Activated T-cell treated with anti-CD3 and anti-CD28 coated beads, Interleukin-2, amount 50 U/mL, for 1 hour (primary cell): ENCODE measurements at places on chromosomes 5 and 9.

DNA sequence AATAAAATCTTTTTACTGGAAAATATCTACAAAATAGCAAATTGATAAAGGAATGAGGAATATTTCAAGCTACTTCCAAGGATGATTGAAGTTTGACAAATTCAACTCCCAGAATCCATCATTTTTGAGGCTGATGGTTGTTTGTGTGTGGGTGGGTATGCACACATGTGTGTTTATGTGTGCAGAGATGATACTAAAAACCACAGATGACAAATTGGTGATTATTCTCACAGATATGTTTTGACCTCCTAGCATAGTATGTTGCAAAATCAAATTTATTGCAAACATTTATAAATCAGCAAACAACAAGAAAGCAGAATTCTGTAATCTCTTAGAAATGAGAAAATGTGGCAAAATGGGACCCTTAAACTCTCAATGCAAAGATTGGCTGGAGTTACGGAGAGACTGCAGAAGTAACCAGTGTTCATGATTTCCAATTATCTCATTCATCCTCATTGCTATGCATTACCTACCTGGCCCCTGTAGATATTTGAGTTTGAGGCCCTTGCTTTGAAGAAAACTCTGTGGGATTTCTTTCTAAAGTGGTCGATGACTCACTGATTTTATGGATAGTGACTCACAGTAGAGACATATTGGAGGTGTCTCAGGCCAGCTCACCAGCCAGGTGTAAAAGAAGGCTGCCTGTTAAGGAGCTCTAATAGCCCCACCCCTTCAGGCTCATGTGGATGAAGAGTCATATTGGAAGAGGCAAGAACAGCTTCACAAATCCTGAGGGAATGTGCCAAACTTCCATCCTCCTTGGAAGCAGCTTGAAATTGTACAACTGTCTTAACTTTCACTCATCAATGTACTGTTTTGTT, 44.6 kb upstream of the TMC1 start:
- DNase-seq = no peak

- no peak for DNase-seq
Observed at GRCh38 chr5:118722122-118723020, 266.0 kb downstream of the DTWD2 start.

GRCh38 chr5:124675931-124676846, 70.2 kb downstream of the ZNF608 start:
- DNase-seq = no peak

DNA sequence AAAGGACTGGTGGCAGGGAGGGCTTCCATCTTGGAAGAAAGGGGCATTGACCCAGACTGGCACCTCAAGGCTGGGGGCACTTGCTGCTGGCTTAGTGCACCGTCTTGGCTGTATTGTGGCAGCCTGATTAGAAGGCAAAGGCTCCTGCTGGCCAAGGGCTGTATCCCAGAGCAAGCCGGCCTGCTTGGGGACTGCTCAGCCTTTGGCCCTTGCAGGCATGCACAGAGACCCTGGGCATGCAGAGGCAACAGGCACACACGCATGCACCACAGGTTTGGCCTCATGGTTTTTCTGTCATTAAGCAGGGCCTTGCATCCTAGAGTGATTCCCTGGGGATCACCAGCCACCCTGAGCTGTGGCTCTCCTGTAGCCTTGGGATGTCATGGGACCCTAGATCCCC, 29.0 kb downstream of the PITX1 start:
- no peak for DNase-seq

GRCh38 chr5:156273325-156273724, 53.6 kb upstream of the SGCD start:
- DNase-seq = no peak

DNA sequence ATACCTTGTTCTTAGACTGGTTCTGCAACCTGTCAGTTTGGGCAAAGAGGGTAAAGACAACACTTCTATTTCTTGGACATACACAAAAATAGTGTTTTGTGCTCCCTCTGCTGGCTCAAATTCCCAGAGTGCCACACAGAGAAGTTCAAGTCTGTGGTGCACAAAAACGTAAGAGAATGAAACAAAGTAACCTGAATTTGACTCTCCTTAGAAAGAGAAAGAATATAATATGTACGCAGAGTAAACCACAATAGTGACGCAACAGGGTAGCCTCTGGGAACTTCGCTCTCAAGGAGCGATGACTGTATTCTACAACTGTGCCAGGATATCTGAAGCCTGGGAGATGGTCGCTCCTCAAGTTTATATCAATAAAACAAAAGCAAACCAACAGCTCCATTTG, 18.5 kb downstream of the DDX31 start:
- no peak for DNase-seq

DNA sequence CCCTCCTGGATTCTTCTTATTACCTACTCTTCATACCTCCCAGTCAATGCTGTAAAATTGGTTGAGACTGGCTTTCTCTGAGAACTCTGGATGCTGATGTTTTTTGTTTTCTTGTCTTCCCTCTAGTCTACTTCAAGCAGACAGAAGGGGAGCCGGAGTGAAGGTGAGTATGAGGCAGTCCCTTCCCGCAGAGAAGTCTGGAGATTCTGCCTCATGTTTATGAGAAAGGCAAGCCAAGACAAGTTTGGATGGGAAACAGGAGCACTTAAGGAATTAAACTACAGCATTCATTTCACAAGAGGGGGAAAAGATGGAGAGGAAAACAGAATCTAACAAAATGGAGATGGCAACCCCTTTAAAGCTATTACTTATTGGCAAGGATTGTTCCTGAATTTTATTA, 246.1 kb downstream of the TRIM32 start:
- no peak for DNase-seq

- DNase-seq = no peak
Observed at GRCh38 chr5:11525020-11525419, 379.2 kb downstream of the CTNND2 start.

DNA sequence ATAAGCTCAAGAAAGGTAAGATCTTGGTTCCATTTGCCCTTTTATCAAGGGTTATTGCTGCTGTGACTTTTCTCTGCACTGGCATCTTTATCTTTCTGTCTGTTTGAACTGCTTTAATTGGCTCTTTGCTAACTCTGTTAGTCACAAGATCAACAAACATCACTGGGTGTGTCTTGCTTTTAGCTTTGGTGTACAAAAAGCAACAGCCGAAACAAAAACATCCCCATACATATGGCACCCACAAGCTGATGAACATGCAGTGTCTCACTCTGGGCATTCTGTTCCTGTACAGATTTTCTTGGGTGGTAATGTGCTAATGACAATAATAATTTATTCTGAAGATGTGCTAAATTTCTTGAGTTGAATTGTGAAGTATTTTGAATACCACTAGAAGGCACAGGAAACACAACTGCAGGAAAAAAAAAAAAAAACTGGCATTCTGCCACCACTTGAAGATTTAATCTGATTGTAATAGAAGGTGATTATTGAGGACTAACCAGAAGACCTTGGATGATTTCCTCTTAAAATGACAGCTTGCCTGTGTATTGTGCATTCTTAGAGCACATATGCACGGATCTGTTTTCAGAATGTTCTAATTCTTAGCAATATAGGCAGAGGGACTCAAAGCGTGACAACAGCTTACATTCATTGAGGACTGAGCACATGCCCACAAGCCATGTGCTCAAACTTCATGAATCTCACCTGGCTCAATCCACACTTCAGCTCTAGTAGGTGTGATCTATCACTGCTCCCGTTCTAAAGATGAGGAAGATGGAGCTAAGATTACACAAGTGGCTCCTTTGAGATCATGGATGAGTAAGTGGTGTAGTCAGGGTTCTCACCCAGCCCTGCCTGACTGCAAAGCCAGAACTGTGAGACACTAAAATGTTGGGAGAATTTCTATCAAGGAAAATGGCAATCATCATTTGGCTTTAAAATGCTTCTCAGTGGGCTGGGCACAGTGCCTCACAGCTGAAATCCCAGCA, 96.4 kb downstream of the EBF1 start:
- no peak for DNase-seq

DNA sequence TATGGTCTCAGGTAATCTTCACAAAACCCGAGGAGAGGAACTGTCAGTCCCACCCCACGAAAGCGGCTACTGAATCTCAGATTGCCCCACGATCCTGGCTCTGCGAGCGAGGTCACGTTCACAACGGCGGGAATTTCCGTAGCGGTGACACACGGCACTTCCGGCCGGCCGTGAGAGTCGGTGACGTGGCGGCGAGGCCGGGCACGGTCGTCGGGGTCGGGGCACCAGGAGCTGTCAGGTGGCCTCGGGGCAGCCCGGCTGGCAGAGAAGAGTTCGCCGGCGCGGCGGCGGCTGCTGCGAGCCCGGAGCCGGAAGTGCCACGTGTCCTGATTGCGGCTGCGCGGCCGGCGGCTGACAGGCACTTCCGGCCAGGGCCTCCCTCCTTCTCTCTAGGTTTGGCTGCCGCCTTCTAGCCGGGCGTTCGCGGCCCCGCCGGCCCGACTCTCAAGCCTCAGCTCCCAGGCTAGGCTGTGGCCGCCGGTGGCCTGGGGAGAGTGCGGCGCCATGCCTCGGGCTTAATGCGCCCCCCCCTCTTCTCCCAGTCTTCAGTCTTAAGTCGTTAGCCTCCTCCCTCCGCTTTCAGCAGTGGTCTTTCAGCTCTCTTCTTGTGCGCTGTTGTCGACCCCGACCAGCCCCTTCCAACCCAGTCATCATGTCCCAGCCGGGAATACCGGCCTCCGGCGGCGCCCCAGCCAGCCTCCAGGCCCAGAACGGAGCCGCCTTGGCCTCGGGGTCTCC, at the start of gene SEC24A:
SEC24A (plus strand) TSS at position 361 of the 738 bp plus-strand sequence; CDS start at position 653, 292 bp downstream.
- peak; percentile 88 for DNase-seq

GRCh38 chr5:4230471-4230785, 634.8 kb downstream of the IRX1 start:
- DNase-seq = no peak

DNA sequence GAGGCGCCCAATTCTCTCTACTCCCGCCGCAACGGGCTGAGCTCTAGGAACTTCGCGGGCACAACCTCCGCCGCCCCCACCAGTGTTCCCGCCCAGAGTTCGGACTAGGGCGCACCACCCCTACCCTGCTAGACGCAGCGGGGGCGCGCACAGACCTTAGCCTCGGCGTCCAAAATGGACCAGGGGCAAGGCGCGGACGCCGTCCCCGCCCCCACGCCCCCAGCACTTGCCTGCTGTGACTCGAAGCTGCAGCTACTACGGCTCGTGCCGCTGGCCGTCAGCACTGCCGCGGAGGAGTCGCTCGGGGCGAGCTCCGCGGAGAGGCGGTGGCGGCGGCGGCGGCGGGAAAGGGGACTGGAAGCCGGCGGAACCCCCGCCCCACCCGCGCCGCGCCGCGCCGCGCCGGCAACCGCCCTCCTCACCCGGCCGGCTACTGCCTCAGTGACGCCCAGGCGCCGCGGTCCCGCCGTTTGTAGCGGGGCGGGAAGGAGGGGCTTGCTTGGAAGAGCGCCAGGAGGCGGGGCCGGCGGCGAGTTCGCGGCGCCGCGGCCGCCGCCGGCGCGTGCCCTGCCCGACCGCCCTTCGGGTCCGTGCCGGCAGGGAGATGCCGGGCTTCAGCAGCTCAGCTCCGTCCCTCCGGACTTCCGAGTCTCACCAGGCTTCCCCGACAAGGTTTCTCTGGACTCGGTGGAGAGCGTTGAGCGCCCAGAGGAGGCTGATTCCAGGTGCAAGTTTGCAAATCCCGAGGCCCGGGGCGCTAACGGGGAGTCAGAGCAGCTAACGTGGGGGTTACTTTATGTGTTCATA, 4.5 kb downstream of the ELAVL2 start:
- DNase-seq = no peak

- no peak for DNase-seq
Observed at GRCh38 chr9:105328872-105329718, 84.6 kb downstream of the SLC44A1 start.

DNA sequence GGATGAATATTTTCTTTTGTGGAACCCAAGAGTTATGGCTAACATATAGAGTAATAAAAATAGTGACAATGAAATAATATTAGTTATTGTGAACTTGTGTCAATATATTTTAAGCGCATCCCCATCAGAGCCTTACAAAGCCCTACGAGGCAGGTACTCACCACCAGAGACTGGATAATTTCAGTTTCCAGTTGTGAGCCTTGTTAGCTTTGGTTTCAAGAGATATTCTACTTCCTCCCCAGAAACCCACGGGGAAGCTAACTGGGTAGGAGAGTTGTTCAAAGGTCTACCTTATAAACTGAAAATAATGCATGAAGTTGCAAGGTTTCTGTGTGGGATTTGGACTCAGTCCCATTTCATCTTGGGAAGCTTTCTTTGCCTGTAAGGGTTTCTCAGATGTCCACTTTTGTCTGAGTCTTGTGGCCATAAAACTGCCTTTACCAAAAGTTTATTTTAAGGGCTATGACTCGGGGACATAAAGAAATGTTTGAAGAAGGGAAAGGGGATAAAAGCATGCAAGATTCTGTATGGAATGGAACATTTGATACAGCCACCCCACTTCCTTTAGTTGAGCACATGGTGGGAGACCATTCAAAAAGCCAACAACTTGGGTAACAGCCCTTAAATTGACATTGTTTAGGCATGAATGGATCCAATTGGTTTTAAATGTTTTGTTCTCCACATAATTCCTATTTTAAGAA, 57.4 kb upstream of the ANKRD55 start:
- DNase-seq = no peak

- no peak for DNase-seq
Observed at GRCh38 chr9:113875459-113876150, 504 bp upstream of the ZNF618 start.

DNA sequence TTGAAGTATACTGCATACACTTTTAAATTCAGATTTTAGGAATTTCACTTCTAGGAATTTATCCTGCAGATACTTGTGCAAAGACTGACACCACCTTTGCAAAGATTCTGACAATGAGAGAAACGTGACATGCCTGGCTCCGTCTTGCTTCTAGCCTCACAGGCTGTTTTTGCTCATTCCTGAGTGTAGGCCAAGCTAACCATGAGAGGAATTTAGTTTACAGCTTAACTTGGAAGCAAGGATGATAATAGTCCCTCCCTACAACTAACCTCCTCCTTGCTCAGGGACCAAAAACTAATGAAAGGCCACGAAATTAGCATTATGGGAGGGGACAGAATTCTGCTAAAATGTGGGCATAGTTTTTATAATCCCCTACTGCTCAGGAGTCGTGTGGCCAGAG, 31.1 kb downstream of the C5orf22 start:
- no peak for DNase-seq

- DNase-seq = no peak
Observed at GRCh38 chr5:172713809-172714490, 57.0 kb downstream of the DUSP1 start.

- DNase-seq = no peak
Observed at GRCh38 chr9:116271991-116272390, 118.4 kb downstream of the PAPPA start.

GRCh38 chr5:133371371-133372155, 240.8 kb downstream of the FSTL4 start:
- DNase-seq = no peak

DNA sequence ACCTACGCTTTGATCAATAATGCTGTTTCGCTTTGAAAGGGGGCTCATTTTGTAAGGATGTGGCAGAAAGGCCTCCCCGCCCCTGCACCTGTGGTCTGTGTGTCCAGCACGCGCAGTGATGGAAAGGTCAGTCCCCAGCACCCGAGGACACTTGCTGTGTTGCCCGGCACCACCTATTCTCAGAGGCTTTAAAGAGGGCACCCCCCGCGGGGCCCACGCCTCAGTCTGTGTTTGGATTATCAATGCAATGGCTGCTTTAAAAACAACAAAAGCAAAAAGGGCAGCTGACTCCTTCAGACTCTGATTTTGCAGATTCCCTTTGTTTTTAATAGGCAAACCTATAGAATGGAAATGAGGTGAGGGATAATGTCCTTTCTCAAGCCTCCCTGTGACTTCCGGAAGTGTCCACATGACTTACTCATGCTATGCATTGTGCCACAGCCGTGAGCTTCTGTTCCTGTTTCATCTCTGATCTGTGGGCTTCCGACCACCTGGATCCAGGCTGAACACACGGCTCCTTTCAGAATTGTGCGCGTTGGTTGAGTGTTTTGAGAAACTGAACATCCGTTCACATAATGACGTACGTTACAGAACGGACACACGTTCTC, 416.2 kb downstream of the IRX2 start:
- no peak for DNase-seq

GRCh38 chr5:77852514-77853352, 76.6 kb upstream of the TBCA start:
- DNase-seq = peak; percentile 37
